ENCODE measurements at places on chromosomes 2 and 18. TPM values are rescaled to one million over a fixed set of nuclear protein-coding genes. Genes with fewer than 3 reads are reported as not detected.

DNA sequence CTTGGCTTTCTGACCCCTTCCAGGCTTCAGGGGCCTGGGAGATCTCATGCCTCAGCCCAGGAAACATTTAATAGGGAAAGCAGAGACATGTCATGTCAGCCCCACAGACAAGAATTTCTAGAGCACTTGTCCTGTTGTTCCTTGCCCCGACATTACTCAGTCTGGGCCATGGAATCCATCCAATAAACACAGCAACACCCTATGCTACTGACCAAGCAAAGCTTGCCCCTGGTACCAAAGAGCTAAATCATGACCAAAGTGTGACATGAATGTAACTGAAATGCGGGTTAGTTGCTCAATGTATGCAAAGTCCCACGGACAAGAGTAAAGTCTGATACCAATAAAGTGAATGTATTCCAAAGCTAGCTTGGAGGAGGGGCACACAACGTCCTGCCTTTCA, 35.1 kb downstream of the EHD3 start:
- DNase-seq, result no peak

- DNase-seq, result no peak
These were observed 3.9 kb downstream of the SLC35F6 start for GRCh38 chr2:26767894-26768487.

GRCh38 chr2:152694161-152694661, 23.1 kb downstream of the PRPF40A start:
- peak; percentile 35 for DNase-seq

- DNase-seq, result peak; percentile 84
These were observed 10.6 kb upstream of the HOXD4 start for GRCh38 chr2:176140513-176141317.

GRCh38 chr2:106961328-106961727, 75.4 kb upstream of the ST6GAL2 start:
- no peak for DNase-seq

DNA sequence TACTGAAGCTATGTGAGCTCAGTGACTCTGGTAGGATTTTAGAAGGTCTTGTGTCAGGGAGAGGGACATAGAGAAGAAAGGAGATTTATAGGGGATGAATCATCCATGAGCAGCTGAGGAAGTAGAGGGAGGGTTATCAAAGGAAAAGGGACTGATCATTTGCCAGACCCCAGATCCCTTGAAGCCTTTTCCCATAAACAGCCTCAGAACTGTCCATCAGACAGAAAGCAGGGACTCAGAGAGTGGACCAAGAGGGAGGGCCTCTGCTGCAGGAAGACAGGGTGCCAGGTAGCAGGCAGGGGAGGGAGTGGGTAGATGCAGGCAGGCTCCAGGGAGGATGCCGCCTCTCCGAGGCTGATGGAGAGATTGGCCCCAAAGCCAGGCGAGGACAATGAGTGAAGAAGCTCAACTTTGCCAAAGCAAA, 133.9 kb downstream of the TNS1 start:
- peak; percentile 46 for DNase-seq

DNA sequence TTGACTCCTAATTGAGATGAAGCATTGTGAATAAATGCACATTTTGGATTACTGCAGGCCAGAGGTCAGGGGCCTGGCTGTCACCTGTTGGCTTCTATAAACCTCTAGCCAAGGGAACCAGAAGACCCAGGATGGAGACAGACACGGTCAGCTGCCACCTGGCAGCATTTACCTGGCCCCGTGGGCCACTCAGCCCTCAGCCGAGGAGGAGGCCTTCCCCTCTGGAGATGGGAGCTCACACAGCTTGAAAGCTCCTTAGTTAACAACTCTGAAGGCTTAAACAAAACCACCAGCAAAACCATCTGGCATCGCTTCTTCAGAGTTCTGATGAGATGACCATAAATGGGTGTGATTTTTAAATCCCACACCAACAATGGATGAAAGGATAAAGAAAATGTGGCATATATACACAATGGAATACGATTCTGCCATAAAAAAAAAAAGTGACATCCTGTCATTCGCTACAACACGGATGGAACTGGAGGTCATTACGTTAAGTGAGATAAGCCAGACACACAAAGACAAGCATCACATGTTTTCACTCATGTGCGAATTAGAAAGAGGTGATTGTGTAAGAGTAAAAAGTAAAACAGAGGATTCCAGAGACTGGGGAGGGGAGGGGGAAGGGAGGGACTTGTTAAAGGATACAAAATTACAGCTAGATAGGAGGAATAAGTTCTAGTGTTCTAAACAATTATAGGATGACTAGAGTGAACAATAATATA, 218.4 kb downstream of the TMEM163 start:
- peak; percentile 23 for DNase-seq

- no peak for DNase-seq
These were observed 321.0 kb upstream of the THSD7B start for GRCh38 chr2:136444323-136444722.

- DNase-seq, result no peak
These were observed 38.5 kb downstream of the TSHZ1 start for GRCh38 chr18:75249175-75249518.

DNA sequence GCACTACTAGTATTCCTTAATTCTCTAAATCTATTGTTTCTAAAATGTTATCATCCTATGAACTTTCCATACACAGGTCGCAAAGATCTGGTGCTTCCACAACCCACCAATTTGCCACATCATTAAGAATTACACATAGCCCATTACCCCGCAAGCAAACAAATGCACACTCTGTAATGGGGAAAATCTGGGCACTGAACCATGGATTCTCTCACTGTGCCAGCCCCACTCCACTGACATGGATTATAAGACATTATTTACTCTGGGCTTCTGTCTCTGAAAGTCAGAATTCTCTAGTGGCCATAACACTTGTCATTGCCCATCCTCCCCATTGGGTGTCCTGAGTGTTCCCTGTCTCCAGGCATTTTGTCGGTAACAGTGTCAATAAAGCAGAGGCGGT, 537.1 kb downstream of the EPHA4 start:
- no peak for DNase-seq

DNA sequence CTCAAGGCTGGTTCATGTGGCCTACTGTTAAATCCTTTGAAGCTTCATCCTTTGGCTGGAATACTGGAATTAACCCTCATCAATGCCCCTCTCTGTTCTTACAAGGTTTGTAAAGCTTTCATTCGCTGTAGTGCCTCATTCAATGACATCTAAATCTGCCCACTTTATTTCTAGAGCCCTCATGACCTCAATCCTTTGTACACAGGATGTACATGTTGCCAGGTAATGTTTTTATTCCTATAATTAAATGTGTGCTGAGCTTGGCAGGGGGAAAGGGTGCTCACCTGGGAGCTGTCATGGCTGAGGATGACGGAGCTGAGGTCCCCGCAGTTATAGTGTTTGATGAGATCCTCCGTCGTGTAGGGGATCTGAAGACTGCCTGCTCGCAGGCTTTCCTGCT, 39.3 kb downstream of the TRABD2A start:
- no peak for DNase-seq

- peak; percentile 57 for DNase-seq
These were observed 18.0 kb downstream of the C2orf74 start for GRCh38 chr2:61179701-61180639.

DNA sequence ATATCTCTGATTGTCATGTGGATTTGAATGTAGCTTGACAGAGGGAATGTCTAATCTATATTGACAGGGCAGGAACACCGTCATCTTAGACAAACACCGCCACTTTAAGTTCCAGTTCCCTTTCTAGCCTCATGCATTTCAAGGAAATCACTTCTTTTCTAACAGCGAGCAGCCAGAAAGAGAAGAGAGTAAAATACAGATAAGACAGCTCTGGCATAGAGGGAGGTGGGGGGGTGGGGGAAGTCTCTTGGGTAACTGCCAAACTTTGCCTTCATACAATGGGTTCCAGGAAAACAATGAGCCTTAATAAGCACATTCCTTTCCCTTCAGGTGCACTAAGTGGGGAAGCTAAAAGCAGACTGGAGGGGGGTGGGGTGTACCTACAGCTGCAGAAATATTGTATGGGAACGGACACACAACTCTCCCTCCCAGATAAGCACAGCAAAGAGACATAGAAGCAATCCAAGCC, 37.2 kb downstream of the CASP10 start:
- peak; percentile 41 for DNase-seq

- DNase-seq, result peak; percentile 14
These were observed 5.7 kb downstream of the SLC40A1 start for GRCh38 chr2:189574793-189575475.

DNA sequence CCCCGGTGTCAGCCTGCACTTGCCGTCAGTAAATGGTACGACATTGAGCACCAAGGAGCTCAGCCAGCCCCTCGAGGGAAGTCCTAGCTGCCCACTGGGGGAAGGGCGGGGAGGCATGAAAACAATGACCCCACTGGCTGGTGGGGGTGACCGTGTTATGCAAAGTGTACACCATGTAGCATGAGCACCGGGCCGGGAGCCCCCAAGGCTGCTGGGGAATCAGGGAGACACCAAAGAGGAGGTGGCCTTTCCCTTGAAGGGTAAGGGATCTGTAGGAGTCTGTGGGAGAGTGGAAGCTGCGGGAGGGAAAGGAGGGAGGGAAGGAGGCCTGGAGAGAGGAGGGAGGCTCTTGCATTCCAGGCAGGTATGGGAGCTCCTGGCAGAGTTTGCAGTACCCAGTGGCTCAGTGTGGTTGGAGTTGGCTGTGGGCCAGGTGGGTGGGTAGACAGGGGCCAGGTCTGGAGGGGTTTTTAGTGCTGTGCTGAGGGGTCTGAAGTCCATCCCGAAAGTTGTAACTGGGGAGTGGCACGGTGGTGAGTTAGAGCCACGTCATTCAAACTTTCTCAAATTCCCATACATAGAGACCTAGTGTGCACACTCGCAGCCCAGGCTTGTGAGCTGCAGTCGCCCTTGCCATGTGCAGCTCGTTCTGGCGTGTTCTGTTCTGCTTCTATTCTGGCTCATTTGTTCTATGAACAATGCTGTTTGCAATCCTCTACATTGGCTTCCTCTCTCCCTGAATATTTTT, 22.4 kb downstream of the RRM2 start:
- DNase-seq, result no peak

GRCh38 chr2:100603948-100604633, 41.3 kb downstream of the PDCL3 start:
- DNase-seq, result no peak

DNA sequence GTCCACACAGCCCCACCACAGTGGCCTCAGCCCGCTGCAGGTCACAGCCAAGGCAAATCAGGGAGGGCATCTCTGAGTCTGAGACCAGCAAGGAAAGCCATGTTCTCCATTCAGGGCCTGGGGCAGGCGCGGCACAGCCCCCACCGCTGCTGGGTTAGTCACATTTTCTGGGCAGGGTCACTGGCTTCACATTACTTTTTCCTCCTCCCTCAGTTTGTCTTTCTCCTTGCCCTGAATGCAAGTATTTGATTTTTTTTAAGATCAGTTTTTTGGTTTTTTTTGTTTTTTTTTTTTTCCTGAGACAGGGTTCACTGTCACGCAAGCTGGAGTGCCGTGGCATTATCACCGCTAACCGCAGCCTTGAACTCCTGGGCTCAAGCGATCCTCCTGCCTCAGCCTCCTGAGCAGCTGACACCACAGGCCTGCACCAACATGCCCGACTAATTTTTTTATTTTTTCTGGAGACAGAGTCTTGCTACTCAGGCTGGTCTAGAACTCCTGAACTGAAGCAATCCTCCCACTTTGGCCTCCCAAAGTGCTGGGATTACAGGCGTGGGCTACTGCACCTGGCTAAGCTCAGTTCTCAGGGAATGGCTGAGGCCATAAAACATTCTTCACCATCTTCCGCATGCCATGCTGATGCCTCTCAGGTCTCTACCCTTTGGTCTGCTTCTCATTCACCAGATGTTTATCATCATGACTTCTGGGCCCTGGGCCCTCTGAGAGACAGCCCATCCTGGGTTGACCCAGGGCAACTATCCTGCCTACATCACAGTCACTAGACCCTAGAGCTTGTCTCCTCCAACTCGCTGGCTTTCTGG, 628 bp upstream of the CAPG start:
- no peak for DNase-seq

- DNase-seq, result peak; percentile 92
These were observed 28.9 kb downstream of the IL1R2 start for GRCh38 chr2:102020596-102021170.

- peak; percentile 0 for DNase-seq
These were observed 30.1 kb downstream of the FHOD3 start for GRCh38 chr18:36327352-36328316.

DNA sequence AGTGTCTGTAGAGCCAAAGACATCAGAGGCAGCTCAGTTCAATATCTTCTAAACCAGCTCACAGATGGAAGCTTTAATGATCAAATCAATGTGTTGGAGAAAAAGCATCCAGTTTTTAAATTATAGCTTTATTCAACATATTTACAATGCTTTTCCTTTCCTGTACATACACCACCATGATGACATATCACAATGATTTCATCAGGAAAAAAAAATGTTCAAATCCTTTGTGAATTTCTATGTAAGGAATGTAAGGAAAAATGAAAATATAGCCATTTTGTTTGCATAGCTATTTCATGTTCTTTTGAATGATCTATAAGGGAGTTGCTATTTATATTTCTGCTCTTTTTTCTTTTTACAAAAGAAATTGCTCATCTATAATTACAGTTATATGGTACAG, 134.7 kb upstream of the CDH20 start:
- DNase-seq, result no peak

DNA sequence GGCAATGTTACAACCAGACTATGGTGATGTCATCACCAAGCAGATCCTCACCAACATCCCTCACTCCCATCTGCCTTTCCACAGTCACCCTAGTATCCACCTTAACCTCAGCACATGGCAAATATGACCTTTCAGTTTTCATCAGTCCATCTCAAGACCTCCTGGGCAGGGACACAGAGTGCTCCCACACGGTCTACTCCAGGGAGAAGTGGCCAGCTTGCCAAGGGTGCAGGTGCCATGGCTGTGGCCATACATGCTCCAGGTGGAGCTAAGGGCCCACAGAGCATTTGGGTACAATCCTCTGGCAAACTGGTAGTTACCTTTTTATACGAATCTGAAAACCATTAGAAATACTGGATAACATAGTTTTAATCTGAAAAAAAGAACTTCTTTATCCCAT, 453.1 kb downstream of the ADCYAP1 start:
- DNase-seq, result no peak

DNA sequence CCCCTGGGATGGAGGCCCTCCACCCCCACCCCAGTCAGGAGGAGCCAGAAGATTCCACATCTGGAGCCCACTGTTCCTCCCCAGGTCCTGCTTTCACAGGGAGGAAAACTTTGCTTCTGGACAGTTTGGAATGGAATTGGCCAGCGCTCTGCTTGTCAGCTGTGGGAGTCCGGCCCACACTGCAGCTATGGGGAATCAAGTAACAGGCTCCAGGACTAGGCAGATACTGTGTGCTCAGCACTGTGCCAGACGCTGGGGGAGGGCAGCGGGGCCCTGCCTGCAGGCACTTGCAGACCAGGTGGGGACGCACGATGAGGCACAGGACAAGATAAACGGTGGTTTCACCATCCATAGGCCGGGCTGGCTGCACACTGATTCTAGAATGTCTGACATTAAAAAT, 114.0 kb downstream of the STPG4 start:
- DNase-seq, result peak; percentile 35

- no peak for DNase-seq
These were observed 105.8 kb downstream of the RIT2 start for GRCh38 chr18:43009674-43010073.

The PLB1 gene
- 19.2 TPM for total RNA-seq

The NCKAP5 gene
- 4.7 TPM for total RNA-seq

The TCF4 gene
- 65.2 TPM for total RNA-seq

The CHRND gene
- total RNA-seq, result not detected

The NOSTRIN gene
- 19.1 TPM for total RNA-seq

The LAMA1 gene
- total RNA-seq, result 52.7 TPM

The PJVK gene
- 3.8 TPM for total RNA-seq
